ENCODE measurements at places on chromosomes 6 and 20.

GRCh38 chr6:40346246-40346645 is 240.9 kb downstream of the LRFN2 start:
- DNase-seq, result no peak

DNA sequence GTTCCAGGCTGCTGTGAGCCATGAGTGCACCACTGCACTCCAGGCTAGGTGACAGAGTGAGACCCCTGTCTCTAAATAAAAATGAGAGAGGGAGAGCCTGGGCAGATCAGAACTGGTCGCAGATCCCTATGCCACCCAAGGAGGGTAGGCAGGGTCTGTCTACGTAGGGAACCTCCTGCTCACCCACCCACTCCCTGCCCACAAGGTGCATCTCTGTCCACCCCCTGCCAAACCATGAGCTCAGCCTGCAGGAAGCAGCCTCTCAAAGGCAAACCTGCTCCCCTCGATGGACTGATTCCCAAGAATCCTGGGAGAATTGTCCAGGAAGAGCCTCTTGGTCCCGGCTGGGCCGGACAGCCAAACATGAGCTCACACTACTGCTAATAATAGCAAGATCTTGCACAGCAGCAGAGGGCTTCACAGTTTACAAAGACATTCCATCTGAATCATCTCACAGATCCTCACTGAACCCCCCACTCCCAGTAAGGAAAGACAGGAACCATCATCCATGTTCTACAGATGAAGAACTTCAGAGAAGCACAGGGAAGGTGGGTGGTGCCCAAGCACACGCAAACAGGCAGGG is 27.8 kb upstream of the TLDC2 start:
- peak; percentile 91 for DNase-seq

DNA sequence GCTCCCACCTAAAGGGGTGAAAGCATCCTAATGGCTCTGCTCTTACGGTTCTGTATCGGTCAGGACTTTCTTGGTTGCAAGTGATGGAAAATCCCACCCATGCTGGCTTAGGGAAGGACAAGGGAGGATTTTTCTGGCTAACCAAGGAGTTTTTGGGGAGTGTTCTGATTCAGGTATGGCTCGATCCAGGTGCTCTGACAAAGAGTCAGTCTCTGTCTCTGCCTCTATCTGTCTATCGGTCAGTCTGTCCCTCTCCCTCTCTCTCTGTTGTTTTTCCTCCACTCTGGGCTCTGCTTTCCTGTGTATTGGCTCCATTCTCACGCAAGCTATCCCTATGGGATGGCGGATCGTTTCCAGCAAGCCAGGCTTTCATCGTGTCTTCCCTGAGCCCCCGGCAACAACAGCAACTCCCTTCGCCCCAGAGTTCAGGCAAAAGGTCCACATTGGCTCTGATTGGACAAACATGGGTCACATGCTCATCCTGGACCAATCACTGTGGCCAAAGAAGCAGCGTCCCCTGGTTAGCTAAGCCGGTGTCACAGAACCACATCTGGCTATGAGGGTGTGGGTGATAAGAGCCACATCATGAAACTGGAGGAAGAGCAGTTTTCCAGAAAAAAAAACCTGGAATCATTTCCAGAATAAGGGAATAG is 160.3 kb downstream of the BMP7 start:
- DNase-seq, result no peak

DNA sequence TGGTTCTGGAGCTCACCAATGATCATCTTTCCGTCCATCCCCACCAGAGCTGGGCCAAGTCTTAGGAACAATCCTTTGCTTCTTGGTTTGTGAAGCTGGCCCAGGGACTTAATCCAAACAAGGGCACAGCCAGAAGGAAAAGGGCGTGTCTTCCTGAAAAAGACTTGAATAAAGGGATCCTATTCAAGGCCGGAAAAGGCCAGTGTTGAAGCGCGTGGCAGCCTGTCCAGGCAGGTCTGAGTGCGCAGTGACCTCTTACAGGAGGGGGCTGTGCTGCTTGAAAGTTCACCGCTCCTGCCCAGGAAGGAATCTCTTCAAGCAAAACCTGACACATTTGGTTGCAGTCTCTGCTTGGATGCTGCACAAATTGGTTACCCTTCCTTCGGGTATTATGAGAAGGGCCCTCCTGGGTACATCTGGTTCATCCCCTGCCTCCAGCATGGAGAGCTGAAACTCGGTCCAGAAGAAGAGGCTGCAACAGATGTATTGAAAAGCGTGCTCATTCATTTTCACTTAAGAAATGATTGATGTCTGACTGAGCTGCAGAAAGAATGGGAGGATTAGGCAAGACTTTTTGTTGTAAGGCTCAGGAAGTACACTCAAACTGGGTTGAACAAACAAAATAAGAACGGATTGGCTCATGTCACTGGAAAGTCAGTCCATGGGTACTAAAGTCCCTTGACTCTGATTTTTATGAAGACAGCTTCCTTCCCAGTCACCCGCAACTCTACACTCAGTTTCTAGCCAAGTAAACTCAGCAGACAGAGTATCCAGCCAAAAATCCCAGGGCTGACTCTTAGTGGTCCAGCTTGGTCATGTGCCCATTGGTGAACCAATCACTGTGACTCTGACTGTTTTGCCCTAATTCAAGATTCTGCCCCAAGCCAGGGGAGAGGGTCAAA is 136.3 kb downstream of the TFAP2C start:
- peak; percentile 38 for DNase-seq

DNA sequence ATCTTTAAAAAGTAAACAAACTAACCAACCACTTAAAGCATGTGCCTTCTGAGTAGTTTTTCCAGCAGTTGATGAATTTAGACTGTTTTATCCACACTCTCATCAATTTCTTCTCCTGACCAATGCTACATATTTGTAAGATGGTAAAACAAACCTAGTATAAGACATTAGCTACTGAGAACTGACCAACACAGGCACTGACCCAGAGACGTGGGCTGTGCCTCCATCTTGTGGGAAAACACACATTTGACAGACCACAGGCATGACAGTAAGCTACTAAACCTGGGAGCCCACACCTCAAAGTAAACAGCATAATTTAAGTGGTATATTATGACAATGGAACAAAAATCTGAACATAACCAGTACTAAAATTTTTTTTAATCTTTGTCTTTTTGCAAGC is 121.4 kb upstream of the NRSN1 start:
- no peak for DNase-seq

GRCh38 chr20:57372157-57372556 is 19.0 kb upstream of the RBM38 start:
- no peak for DNase-seq

GRCh38 chr6:150046943-150047342 is 21.6 kb upstream of the RAET1L start:
- DNase-seq, result no peak

GRCh38 chr6:56725254-56725653 is 82.6 kb upstream of the DST start:
- DNase-seq, result no peak

GRCh38 chr6:5012519-5012918 is 8.7 kb upstream of the RPP40 start:
- no peak for DNase-seq

- no peak for DNase-seq
These were observed 282.5 kb downstream of the ESR1 start for GRCh38 chr6:152089992-152090391.

DNA sequence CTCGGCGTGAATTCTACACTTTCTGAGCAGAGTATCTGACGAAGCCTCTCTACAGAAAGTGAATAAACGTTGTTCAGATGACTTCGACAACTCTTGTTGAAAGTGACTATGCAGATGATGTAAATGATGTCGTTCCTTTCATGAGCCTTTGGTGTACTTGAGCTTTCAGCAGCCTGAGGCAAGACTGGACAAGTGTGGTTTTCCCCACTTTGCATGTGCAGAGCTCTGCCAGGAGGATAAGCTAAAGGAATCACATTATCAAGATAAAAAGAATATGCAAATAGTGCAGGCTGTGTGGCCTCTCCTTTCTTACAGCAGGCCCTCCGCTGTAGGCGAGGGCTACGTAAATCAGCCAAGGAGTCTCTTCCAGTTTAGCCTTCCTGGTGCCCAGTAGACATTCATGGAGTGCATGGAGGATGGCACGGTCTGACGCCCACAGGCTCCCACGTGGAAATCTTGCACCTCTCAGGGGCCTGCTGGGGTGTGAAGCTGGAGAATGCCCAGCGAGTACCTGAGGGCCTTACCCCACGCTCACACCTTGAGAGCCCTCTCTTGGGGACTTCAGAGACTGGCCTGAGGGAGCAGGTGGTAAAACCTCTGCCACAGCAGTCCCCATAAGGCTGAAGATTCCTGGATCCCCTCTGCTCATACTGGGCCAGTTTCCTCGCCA is 54.9 kb downstream of the RPP40 start:
- DNase-seq, result no peak

DNA sequence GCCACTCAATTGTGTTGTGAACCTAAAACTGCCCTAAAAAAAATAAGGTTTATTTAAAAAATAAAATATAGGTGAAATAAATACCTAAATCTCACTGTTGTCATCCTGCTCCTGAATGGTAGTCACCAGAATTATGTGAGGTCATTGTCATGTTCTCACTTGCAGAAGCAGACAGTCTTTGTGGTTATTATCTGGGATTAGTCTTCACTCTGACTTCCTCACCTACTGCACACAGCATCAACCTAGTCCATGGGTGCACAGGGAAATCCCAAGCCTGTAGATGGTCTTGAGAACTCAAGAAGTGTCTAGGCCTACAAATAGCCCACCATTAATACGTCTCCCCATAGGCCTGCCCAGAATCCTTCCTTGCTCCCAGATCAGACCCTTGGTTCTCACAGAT is 97.0 kb downstream of the FOXF2 start:
- DNase-seq, result no peak

GRCh38 chr6:36718560-36718959 is 20.9 kb downstream of the RAB44 start:
- peak; percentile 38 for DNase-seq

GRCh38 chr6:133551847-133552341 is 310.7 kb downstream of the EYA4 start:
- DNase-seq, result peak; percentile 84

GRCh38 chr20:44151621-44152416 is 35.2 kb downstream of the JPH2 start:
- DNase-seq, result no peak

GRCh38 chr6:149169761-149170511 is 147.6 kb upstream of the TAB2 start:
- DNase-seq, result no peak

GRCh38 chr6:69957985-69958559 is 91.7 kb downstream of the COL19A1 start:
- no peak for DNase-seq

DNA sequence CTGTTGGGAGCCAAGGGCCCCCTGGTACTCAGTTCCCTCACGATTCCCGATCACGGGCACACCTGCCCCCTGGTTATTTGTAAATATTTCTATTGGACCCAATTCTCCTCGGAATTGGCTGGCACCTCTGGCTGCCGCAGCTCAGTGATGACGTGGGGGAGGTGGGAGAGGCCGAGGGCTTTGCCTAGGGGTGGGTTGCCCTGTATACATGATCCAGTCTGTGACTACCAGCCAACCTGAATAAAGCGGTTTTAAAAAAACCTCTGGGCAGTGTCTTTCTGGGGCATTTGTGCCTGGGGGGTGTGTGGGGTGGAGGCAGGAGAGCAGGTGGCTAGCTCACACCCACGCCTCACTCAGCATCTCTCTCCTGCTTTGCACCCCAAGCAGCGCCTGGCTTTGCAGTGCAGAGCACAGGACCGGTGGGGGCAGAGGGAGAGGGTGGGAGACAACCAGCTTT is 42.2 kb downstream of the VSTM2L start:
- no peak for DNase-seq

- no peak for DNase-seq
These were observed 61.8 kb upstream of the MLN start for GRCh38 chr6:33865478-33866077.

GRCh38 chr6:14275493-14275851 is 157.9 kb downstream of the CD83 start:
- no peak for DNase-seq

DNA sequence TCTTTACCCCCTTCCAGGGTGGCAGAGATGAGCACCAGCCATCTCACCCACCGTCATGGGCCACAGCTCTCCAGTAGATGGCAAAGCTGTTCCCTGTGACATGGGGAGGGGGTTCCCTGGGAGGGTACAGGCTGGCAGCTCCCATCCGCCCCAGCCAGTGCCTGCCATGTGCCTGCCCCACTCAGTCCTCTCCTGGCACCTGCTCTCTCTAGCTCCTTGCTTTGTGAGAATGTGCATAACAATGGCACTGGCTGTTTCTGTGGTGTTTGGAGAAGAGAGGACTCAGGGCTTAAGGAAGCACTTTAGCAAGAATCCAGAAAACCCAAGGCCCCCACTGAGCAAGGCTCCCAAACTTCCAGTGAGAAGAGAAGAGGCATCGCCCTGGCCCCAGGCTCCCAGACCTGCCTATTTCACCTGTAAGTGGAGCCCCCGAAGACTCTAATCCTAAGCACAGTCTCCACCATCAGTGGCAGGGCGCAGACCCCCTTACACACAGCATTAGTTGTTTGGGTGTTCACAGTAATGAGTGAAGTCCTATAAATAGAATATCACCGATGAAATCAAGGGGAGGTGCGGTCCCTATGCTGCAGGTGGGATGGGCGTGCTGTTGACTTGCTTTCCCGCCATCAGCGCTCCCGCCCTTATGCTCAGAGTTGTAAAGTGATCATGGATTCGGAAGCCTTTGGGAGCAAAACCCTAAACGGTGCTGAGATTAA is 110.2 kb downstream of the AGPAT4 start:
- peak; percentile 48 for DNase-seq

- DNase-seq, result no peak
These were observed 102.1 kb upstream of the STMND1 start for GRCh38 chr6:16999491-17000436.

DNA sequence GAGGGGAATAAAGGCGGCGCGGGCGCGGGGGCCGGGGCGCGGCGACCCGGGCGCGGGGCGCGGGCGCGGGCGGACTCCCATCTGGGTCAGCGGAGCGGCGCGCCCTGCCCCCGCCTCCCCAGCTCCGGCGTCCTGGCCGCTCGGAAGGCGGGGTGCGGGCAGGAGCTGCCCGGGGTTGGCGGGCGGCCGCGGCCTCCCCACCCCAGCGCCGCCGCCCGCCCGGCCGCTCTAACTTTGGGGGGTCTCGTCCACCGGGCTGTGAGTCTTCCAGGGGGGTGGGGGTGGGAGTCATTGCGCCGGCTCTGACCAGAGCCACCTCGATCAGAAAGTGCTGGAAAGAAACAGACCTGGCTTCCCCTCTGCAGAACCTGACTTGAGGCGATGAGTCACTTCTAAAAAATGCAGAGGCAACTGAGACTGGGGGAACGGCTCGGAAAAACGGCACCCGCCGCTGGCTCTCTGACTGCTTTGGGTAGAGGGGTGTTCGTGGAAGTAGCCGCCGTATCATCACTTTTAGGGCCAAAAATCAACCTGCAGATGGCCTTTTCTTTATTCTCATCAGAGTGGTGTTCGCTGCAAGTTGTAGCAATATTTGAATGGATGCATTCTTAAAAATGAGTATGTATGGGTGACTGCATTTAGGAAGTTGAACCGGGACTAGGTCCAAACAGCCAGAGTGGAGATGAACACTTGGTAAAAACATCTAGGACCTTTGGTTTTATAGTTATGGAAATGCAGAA is 667 bp downstream of the CAP2 start:
- DNase-seq, result no peak

DNA sequence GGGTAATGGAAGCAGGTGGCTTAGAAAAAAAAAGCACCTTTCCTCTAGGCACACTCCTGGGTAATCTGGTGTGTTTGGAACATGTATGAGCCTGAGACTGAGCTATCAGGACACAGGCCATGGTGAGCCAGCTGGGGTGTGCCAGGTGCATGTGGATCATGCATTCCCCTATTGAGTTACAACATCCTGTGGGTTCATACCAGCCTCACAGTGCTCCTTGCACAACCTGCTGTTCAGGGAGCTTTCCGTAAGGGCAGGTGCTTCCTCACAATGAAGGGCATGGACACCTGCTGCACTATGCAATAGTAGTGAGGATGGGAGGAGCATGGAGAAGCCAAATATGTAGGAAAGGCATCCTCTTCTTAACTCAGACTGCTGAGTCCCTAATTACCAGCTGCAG is 197.2 kb upstream of the SUPT3H start:
- DNase-seq, result no peak
